ENCODE measurements at places on chromosomes 7 and 10. TPM values are rescaled to one million over a fixed set of nuclear protein-coding genes. Genes with fewer than 3 reads are reported as not detected.

DNA sequence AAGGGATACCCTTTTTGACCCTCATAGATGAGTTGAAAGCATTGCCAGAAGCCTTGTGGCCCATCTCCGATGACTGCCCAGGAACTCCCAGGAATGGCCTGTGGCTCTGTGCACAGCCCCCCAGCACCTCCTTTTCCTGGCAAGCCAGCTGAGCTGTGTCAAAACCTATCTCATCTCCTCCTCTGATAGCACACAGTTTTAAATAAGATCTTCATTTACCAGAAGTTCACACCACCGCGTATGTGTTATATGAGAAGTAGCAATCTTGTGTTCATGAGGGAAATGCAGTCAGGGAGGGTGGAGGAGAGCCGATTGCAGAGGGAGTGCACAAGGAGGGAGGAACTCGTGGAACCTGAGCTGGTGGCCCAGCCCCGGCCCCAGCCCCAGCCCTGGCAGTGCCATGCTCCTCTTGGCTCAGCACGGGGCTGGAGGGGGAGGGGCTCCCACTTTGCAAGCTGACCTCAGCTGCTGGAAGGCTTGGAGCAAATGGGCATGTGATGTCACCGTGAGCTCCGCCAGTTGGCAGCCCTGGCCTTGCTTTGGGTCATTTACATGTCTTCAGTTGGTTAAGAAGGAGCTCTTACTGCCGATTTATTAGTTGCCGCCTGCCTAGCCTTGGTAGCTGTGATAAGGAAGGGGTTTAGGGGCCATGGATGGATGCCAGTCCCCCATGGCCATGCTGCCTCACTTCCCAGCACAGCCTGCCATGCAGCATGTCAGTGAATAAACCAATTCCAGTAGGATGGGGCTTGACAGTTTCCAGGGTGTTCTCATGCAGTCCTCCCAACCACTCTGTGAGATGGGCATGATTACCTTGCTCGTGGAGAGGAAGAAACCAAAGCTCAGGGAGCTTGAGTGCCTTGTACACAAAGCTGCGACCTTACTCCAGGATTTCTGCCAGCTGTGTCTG lies 20.0 kb downstream of the UNC5B start:
- H3K27ac ChIP-seq, result no peak overlapping the region
- no peak overlapping the region for H3K4me3 ChIP-seq
- H3K4me1 ChIP-seq, result no peaks in the 10 kb centered on the region

GRCh38 chr7:19851504-19851903 lies 78.1 kb upstream of the TMEM196 start:
- no peak overlapping the region for H3K4me3 ChIP-seq
- no peaks in the 10 kb centered on the region for H3K27me3 ChIP-seq
- DNase-seq, result no peak
- H3K36me3 ChIP-seq, result no peaks in the 10 kb centered on the region
- H3K27ac ChIP-seq, result no peak overlapping the region
- no peaks in the 10 kb centered on the region for H3K4me1 ChIP-seq

The OR9A2 gene
- total RNA-seq, result not detected

- peak; percentile 5 for DNase-seq
- no peak overlapping the region for H3K4me3 ChIP-seq
- H3K27ac ChIP-seq, result no peak overlapping the region
- no peaks in the 10 kb centered on the region for H3K36me3 ChIP-seq
These were observed 525.7 kb downstream of the KCNMA1 start for GRCh38 chr10:77111611-77112550.

The GSAP gene
- 1.9 TPM for total RNA-seq

DNA sequence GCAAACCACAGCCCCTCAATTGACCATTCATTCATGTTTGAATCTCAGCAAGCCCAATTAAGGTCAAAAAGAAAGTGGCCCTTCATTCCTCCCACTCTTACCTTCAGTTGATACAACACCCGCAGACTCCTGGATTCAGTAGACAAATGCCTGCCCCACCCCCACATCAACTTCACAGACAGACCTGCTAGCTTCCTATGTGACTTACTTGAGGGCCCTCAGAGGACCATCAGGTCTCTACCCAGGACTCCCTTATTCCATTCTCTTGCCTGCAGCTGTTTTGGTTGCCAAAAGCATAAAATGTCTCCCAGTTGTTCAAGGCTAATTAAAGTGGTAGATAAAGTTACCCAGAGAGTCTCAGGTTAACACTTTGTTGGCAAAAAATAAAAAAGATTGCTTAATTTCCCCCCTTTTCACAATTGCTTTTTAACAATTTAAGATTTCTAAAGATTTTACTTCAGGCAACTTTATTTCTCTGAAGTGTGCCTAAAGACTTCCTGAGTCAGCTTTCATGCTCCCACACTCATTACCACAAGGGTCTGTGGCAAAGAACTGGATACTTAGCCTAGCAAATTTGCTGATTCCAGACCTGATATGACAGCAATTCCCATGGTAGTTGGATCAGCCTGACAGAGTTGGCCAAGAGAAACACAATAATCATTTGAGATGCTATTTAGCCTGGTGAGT lies 3.3 kb upstream of the MTERF1 start:
- no peak overlapping the region for H3K27ac ChIP-seq
- H3K4me3 ChIP-seq, result no peak overlapping the region
- peaks cover 11% of the 10 kb centered on the region for H3K4me1 ChIP-seq
- peaks cover 5% of the 10 kb centered on the region for H3K36me3 ChIP-seq
- H3K27me3 ChIP-seq, result no peaks in the 10 kb centered on the region

DNA sequence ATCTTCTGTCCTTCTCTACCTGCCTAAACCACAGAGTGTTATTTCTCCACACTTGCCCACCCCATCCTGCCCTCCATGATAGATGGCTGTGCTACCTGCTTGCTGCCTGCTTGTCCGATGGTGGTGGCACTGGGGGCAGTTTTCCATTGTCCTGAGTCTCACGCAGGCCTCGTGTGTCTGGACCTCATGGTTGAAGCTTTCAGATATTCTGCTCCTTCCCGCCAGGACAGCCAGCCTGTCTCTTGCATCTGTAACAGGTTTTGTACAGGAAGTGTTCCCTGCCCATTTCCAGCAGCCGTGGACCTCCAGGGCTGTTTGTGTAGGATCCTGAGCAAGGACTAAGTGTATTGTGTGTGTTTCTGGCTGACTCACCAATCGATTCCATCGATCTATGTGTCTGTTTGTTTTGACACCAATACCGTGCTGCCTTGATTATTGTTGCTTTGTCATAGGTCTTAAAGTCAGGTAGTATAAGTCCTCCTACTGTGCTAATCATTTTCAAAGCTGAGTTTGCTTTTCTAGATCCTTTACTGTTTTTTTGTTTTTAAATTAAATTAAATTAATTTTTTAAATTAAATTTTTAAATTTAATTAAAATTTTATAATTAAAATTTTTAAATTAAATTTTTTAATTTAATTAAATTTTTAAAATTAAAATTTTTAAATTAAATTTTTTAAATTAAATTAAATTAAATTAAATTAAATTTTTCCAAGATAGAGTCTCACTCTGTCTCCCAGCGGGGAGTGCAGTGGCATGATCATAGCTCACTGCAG lies 8.5 kb downstream of the IL15RA start:
- H3K27me3 ChIP-seq, result no peaks in the 10 kb centered on the region
- H3K27ac ChIP-seq, result no peak overlapping the region
- DNase-seq, result no peak

DNA sequence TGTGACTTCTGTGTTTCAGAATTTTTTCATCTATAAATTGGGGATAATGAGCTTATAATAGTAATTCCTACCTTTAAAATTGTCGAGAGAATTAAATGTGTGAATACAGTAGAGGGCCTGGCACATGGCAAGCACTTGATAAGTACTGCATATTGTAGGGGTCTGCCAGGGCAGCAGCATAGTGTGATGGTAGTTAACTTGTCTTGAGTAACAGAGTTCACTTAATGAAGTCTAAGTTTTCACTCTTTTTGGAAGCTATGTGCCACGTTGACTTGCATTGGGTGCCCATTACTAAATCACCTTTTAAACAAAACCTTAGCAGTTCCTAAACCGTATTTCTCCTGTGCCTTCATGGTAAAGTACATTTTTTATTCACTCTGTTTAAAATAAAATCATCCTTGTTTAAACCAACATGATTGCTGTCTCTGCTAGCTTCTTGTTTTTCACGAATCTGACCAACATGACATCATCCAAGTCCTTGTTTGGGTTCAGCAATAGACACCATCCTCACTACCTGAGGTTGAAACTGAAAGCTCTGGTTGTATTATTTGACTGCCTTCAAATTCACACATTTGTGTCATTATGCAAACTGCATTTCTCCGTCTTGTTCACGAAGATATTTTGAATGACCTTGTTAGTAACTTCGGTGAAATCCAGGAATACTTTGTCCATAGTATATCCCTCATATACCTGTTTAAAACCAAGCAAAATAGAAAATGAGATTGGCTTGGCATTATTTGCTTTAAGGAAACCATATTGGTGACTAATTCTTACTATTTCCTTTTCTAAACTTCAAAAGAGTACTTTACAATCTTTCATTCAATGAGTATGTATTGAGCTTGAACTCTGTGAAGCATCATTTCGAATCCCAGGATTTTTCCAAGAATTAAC lies 340.2 kb downstream of the SUGCT start:
- H3K4me3 ChIP-seq, result no peak overlapping the region
- H3K36me3 ChIP-seq, result no peaks in the 10 kb centered on the region
- no peaks in the 10 kb centered on the region for H3K27me3 ChIP-seq
- DNase-seq, result no peak
- H3K27ac ChIP-seq, result no peak overlapping the region

DNA sequence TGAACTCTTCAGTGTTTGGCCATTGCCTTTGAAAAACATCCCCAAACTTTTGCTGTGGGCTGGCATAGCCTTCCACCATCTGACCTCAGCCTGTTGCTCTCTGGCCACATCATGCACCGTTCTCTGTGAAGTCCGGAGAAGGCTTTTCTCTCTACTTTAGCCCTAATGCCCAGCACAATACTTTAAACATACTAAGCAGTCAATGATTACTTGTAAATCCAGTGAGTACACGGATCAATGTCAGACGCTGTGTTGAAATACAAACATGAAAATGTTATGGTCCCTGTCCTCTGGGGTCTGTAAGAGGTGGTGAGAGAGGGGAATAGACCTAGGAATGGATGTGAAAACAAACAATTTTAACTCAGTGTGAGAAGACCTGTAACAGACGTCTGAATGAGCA lies 297.9 kb downstream of the PLXDC2 start:
- H3K4me3 ChIP-seq, result no peak overlapping the region
- H3K36me3 ChIP-seq, result no peaks in the 10 kb centered on the region
- no peaks in the 10 kb centered on the region for H3K27me3 ChIP-seq

- H3K4me3 ChIP-seq, result peak within 1 kb of the TSS; percentile 78
- DNase-seq, result peak; percentile 53
- H3K4me1 ChIP-seq, result peaks cover 34% of the 10 kb centered on the region
- H3K36me3 ChIP-seq, result no peaks in the 10 kb centered on the region
- no peak within 1 kb of the TSS for H3K27ac ChIP-seq
These were observed at the start of gene MKX for GRCh38 chr10:27745732-27746396. Gene MKX (minus strand): TSS chr10:27745819. CDS start chr10:27743415, 2,404 bp downstream.

GRCh38 chr10:70078329-70078728 lies 25.7 kb downstream of the MACROH2A2 start:
- H3K4me3 ChIP-seq, result no peak overlapping the region
- H3K4me1 ChIP-seq, result no peaks in the 10 kb centered on the region
- no peak for DNase-seq
- peaks cover 3% of the 10 kb centered on the region for H3K27me3 ChIP-seq

The IGFBP1 gene
- not detected for total RNA-seq

The MTURN gene
- total RNA-seq, result 3.2 TPM

GRCh38 chr7:100192969-100193368 lies 15.3 kb downstream of the STAG3 start:
- H3K4me3 ChIP-seq, result no peak overlapping the region
- DNase-seq, result no peak
- no peaks in the 10 kb centered on the region for H3K27me3 ChIP-seq

The TBATA gene
- total RNA-seq, result not detected

DNA sequence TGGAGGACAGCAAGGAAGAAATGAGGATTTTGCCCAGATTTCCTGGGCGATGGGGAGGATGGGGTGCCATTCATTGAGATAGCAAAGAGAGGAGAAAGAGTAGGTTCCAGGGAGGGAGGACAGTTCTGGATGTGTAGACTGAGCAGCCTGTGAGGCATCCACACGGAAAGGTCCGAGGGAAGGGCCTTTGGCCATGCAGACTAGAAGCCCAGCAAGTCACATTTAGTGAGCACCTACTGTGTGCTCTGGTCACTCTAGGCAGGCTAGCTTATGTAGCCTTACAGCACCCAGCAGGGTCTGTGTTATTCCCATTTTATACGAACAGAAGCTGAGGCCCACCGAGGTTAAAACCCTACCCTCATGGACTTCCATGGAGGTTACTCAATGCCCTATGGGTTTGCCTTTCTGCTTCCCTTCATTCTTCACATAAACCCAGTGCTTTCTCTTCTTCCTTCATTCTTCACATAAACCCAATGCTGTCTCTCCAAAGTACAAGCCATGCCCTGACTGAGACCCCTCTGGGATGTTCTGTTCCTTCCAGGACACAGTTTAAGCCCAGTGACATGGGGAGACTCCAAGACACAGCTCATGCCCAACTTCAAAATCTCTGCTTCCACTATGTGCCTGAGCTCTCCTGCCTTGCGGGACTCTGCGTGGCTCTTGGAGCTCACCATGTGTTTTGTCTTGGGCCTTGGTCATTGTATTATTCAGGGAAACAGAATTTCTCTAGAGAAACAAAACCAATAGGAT lies 13.7 kb downstream of the IL2RA start:
- peaks cover 89% of the 10 kb centered on the region for H3K36me3 ChIP-seq
- H3K4me3 ChIP-seq, result peak overlapping the region; percentile 76
- H3K4me1 ChIP-seq, result peaks cover 89% of the 10 kb centered on the region
- H3K27me3 ChIP-seq, result no peaks in the 10 kb centered on the region
- H3K27ac ChIP-seq, result peak overlapping the region; percentile 91

The VSIR gene
- total RNA-seq, result 59.6 TPM

- no peaks in the 10 kb centered on the region for H3K36me3 ChIP-seq
- DNase-seq, result no peak
- peaks cover 5% of the 10 kb centered on the region for H3K27me3 ChIP-seq
These were observed 129.6 kb upstream of the PRPS1L1 start for GRCh38 chr7:18157233-18157632.

Data from activated CD8-positive, alpha-beta T cell treated with anti-CD3 and anti-CD28 coated beads for 36 hours (primary cell).